Large intestine (tissue), 12 donors: ENCODE measurements at places on chromosomes 2 and 18. TPM values are rescaled to one million over a fixed set of nuclear protein-coding genes. Genes with fewer than 3 reads are reported as not detected.

DNA sequence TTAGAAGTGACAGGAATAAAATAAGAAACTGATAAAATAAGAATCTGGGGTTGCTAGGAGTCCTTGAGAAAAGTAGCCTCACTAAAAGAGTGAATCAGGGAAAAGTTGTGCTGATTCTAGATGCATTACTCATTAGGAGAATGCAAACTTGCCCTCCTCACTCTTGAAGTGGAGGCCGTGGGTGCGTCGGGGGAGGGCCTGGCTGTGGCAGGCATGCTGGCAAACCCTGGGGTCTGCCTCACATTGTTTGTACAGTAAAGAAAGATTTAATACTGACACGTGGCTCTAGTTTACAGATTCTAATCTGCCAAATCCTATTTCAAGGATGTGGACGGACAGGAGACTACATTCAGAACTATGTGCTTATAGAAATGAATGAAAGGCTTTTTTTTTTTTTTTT, 41.9 kb downstream of the TANC1 start:
- no peak for DNase-seq

GRCh38 chr2:223598994-223599639, 3.0 kb downstream of the SCG2 start:
- DNase-seq, result no peak

DNA sequence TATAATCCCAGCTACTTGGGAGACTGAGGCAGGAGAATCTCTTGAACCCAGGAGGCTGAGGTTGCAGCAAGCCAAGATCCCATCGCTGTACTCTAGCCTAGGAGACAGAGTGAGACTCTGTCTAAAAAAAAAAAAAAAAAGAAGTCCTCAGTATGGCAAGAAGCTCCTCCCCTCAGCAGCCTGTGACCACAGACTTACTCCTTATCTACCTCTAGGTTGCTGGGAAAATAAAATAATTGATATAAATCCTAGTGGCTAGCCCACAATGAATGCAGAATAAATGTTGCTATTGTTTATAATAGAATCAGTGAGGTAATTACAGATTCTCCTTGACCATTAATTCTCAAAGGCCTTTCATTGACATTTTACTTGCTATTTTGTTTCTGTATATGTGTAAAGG, 70.6 kb downstream of the IRS1 start:
- no peak for DNase-seq

DNA sequence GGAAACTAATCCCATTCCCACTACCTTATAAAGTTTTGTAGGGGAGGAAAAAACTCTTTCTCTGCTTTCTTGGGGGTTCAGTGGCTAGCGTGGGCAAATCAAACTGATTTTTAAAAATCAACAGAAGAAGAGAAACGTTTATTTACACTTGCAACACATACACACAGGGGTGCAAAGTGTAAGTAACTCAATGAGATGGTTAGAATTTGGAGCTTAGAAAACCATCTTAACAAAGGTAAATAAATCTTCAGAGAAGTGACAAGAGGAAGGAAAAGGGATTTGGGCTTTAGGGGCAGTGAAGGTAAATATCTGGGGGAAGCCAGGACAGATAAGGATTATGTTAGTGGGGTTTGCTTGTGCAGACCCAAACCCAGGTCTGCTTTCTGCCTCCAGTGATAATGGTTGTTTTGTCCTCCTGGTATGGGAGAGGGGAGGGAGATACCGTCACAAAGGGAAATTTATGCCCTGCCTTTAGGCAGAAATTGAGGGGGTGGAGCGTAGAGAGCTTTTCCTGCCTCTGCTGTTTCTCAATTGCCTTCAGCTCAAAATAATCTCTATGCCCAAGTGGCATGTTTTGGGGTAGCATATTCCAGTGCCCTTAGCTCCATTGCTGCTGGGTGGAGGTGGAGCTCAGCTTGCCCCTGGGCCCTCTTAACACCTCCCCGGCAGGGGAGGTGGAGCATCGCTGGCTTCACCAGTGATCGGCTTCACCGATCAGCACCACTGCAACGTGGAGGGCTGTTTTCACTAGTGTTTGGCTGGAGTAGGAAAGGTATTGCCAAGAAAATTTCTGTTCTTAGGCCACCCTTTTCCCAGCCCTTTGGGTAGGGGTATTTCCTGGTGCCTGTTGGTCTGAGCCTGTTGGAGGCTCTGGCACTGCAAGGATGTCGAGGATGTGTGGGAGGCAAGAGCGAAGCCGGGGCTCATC, 92.2 kb downstream of the TEX51 start:
- DNase-seq, result no peak

DNA sequence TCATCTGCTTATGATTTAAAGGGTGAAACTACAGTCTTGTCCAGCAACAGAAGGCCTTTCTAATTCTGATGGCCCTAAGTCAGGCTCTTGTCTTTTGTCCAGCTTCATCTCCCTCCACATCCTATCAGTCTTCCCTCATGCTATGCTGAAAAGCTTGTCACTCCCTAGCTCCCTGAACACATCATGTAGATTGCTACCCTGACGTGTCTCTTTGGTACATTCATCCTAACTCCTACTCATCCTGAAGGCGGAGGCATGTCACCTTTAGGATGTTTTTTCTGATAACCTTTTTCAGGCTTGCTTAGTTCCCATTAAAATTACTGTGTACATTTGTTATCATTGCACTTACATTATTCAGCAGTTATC, 78.4 kb upstream of the ARL5A start:
- no peak for DNase-seq

DNA sequence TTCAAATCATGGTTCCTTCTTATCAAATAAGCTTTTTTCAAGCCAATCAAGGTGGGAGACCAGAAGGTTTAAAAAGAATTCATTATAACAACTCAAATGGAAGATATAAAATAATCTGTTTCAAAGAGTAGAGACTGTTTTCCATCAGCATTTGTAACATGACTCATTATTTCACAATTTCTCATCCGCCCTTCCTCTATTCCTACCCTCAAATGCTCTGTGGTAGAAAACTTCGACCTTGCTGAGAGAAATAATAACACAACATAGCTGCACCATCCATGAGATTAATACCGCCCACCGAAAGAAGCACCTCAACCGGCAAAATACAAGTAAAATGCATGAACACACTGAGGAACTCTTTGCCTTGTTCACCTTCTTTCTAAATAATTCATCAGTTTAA, 2039.2 kb upstream of the CELF4 start:
- no peak for DNase-seq

GRCh38 chr2:45445037-45445436, 166.0 kb downstream of the SRBD1 start:
- no peak for DNase-seq

BCL2 gene
- polyA plus RNA-seq, result 8.8 TPM

EPHA4 gene
- polyA plus RNA-seq, result 4.9 TPM

CNTNAP5 gene
- polyA plus RNA-seq, result 2.2 TPM
